ENCODE measurements at places on chromosomes 7 and 10.

DNA sequence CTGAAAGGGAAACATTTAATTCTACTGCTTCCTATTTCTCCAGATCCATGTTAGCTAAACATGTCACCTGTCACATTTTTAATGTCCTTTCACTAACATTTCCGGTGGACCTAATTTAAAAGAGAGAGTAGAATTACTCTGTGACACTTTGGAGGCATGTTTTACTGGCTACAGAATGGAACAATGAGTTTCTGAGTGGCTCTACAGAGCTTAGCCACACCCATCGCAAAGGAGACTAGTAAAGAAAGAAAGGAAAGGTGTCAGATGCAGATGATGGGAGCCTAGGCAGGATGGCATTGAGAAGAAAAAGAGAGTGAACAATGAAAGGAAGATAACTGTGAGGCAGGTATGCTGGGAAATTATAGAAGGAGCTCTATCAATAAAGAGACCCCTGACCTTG, 35.9 kb downstream of the NDUFB2 start:
- no peak for DNase-seq

- DNase-seq = no peak
These were observed 30.8 kb downstream of the CHCHD3 start for GRCh38 chr7:133051066-133051465.

- DNase-seq = no peak
These were observed 6.9 kb upstream of the WIPI2 start for GRCh38 chr7:5183155-5183554.

- no peak for DNase-seq
These were observed 1.8 kb upstream of the VWC2 start for GRCh38 chr7:49771427-49772176.

- DNase-seq = no peak
These were observed 697.6 kb downstream of the KCNMA1 start for GRCh38 chr10:76939933-76940468.

DNA sequence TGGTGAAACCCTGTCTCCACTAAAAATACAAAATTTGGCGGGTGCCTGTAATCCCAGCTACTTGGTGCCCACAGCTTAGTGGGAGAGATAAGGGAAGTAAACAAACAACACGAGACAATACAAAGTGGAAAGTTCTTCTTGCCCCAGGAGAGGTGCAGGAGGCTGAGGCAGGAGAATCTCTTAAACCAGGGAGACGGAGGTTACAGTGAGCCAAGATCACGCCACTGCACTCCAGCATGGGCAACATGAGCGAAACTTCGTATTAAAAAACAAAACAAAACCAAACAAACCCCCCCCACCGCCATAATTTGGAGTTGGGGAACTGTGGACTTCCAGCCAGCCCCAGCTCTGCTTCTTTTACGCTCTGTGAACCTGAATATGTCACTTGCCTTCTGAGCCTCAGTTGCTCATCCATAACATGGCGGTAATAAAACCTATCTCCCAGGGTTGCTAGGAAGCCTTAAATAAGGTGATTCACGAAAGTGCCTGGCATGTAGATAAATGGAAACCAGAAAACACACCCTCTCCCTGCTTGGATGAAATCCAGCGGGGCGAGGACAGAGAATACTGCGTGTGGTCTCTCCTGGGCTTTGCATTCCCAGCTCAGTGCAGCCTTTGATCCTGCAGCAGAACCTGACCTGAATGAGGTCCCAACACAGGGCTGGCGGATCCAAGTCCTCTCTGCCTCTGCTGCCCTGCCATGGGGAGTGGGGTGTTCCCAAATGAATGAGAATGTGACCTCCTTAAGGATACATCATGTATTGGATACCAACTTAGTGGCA, 10.2 kb downstream of the MLXIPL start:
- DNase-seq = no peak

DNA sequence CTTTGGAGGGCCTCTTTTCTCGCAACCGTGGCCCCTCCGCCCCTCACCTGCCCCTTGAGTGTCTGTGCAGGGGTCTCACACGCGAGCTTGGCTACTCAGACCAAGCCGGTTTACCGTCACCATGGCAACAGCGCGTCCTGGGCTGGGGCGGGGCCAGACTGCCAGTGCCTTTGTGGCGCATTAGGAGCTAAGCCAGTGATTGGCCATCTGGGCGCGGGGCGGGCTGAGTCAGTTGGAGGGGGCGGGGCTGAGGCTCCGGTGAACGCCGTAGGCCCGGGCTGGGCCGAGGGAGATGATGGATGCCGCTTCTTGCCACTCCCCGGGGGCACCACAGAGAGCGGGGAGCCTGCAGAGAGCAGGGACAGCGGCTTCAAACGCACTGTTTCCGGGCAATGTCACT, 48.7 kb upstream of the FXYD4 start:
- peak; percentile 85 for DNase-seq

GRCh38 chr7:11060893-11061292, 87.2 kb downstream of the PHF14 start:
- DNase-seq = no peak

- DNase-seq = no peak
These were observed 563.7 kb downstream of the GRM8 start for GRCh38 chr7:126689037-126689436.

Data from activated T-helper 1 cell treated with anti-CD3 and anti-CD28 coated beads, Interleukin-12 subunit alpha, Interleukin-12 subunit beta, Interleukin-2, Interleukin-4 antibody, amounts not matched to agents 30 ng/mL and 10 ng/mL and 1 ng/mL, durations not matched to agents 14 hours and 24 hours and 36 hours (primary cell).